CD4-positive, alpha-beta memory T cell (primary cell): ENCODE measurements at places on chromosomes 6 and 20. TPM values are rescaled to one million over a fixed set of nuclear protein-coding genes. Genes with fewer than 3 reads are reported as not detected.

FNDC11 gene
- 0.41 TPM for polyA plus RNA-seq

EYS gene
- 0.17 TPM for polyA plus RNA-seq

MOCS1 gene
- polyA plus RNA-seq, result 0.80 TPM

CPXM1 gene
- not detected for polyA plus RNA-seq

SALL4 gene
- polyA plus RNA-seq, result not detected

SLC17A1 gene
- not detected for polyA plus RNA-seq

PPP1R3G gene
- polyA plus RNA-seq, result not detected

BPIFB1 gene
- not detected for polyA plus RNA-seq

RSPH9 gene
- polyA plus RNA-seq, result 1.3 TPM

RNF144B gene
- polyA plus RNA-seq, result 0.93 TPM

B3GALT4 gene
- polyA plus RNA-seq, result 30.5 TPM

CAGE1 gene
- polyA plus RNA-seq, result not detected

C20orf141 gene
- not detected for polyA plus RNA-seq

MEP1A gene
- polyA plus RNA-seq, result not detected

WFDC12 gene
- polyA plus RNA-seq, result not detected

OR2J3 gene
- not detected for polyA plus RNA-seq

GNMT gene
- 0.36 TPM for polyA plus RNA-seq

SSTR4 gene
- polyA plus RNA-seq, result not detected

NRSN1 gene
- polyA plus RNA-seq, result not detected

ENPP4 gene
- 4.5 TPM for polyA plus RNA-seq

ZNF831 gene
- 7.8 TPM for polyA plus RNA-seq

PMEPA1 gene
- polyA plus RNA-seq, result 2.9 TPM

TFAP2B gene
- polyA plus RNA-seq, result not detected

BPIFA1 gene
- not detected for polyA plus RNA-seq
